ENCODE measurements at places on chromosomes 7 and 10.
A peak's percentile ranks its signal among the peaks of the same experiment; 100 is the strongest.

GRCh38 chr7:39430441-39430840, 135.8 kb upstream of the YAE1 start:
- no peak for DNase-seq

DNA sequence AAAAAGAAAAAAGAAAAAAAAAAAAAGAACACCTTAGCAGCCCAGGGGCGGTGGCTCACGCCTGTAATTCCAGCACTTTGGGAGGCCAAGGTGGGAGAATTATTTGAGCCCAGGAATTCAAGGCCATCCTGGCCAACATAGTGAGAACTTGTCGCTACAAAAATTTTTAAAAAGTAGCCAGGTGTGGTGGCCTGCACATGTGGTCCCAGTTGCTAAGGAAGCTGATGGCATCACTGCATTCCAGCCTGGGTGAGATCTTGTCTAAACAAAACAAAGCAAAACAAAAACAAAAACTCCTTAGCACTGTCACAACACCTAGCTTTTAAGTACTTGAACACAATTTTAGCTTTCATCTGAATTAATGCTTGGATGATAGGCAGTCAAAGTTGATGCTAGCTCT, 86.3 kb upstream of the MKLN1 start:
- DNase-seq, result no peak

DNA sequence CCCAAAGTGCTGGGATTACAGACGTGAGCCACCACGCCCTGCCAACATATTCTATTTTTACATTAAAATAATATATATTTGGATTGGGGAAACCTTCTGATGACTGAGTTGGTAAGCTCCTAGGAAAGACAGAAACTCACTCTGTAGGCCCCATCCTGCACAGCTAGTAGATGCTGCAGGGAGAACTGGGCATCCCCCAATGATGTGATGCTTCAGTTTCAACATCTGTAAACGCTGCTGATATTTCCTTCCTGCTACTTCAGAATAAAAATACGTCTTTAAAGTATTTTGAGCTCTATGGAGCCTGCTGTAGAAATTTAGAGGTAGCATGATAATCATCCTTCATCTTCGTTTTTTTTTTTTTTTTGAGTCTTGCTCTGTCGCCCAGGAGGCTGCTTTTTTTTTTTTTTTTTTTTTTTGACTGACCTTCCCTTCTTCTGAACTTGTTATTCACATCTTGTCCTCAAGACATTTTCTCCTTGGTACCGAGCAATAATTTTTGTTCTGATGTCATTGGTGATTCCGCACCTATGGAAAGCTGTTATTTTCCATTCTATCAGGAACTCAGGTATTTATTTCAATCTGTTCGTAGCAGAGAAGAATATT, 21.8 kb upstream of the INPP5F start:
- peak; percentile 44 for DNase-seq

GRCh38 chr7:155203059-155203881, 94.4 kb upstream of the INSIG1 start:
- DNase-seq, result no peak

DNA sequence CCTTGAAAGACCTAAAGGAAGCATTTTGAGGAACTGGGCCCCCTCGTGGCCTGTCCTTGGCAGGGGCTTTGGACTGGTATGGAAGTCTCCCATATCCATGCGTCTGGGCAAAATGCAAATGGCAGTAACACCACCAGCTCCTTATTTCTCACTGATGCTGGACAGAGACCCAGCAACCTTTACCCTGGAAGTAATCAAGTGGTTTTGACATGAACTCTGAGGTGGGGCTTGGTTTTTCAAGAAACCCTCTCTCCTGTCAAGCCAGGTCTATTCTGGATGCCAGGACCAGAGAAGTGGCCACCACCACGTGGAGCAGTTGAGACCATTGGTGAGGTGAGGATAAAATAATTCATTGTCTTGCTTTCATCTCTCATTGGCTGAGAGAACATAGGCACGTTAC, 84.4 kb downstream of the OTUD1 start:
- no peak for DNase-seq

DNA sequence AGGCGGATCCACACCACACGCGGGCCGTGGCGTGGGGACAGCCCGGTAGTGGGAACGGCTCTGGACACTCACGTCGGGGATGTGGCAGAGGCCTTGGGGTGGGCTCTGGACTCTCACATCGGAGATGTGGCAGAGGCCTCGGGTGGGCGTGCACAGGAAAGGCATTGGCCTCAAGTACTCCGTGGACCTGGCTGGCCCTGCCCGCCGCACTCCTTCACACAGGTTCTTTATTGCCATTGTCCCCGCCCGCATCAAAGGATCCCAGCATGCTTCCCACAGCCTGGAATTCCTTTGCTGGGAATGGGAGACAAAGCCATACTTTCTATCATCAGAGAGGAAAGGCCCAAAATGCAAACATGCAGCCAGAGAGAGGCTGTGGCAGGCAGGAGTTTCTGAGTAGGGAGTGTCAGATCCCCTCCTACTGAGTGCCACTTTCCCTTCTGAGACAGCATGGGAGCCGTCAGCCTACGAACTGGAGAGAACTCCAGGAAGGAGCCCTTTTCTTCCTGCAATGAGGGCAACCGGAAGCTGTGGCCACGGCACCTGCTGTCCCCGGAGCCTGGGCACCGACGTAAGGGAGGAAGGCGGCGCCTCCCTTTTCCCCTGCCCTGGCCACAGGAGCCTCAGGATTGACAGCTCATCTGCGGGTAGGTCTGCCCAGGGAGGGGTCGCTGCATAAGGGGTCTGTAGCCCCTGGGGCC, 51.5 kb downstream of the RBM17 start:
- peak; percentile 66 for DNase-seq

- DNase-seq, result no peak
Observed at GRCh38 chr7:40656349-40656748, 521.5 kb downstream of the SUGCT start.

- no peak for DNase-seq
Observed at GRCh38 chr10:131141645-131142516, 169.6 kb downstream of the TCERG1L start.

DNA sequence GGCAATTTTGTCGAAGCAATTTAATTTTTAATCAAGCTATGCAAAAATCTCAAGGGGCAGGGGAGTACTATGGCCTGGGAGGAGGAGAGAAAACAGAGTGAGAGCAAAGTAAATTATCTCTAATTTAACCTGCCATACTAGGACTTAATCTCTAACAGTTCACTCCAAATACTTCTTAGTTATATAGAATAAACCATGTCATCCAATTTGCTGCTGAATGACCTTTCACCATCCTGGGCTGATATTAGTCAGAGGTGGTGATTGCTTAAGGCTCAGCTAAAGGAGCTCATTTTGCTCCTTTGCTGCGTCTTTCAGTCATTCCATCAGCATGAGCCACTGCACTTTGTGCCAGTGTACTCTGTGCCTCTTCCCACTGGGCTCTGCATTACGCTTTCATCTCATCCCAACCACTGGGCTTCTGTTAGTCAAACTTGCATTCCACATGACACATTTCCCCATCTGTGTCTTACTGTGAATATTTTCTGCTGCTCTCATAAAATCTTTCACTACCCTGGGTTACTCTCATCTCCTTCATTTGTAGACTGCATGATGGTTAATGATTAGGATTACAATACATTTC, 84.3 kb downstream of the CD36 start:
- no peak for DNase-seq
